NCI-H748 treated with DMSO at 0.1 percent for 48 hours (cell line): ENCODE measurements at places on chromosomes 6 and 20.

DNA sequence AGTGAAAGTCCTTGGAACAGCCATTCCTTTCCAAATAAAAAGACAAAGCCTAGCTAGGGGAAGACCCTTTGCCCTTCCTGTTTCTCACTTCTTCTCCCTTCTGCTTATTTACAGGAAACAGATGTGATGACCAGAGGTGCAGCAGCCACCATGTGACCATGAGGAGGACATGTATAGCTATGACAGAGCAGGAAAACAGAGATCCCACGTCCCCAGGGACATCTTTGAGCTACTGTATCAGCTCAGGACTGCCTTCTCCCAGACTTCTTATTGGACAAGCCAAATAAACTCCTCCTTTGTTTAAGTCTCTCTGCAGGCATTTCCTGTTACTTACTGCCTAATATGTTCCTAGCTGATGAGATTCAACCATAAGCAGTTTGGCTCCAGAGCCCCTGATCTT, 133.1 kb upstream of the MLN start:
- no peak for DNase-seq

GRCh38 chr6:99426451-99426757, 1.3 kb upstream of the PNISR start:
- DNase-seq: no peak

DNA sequence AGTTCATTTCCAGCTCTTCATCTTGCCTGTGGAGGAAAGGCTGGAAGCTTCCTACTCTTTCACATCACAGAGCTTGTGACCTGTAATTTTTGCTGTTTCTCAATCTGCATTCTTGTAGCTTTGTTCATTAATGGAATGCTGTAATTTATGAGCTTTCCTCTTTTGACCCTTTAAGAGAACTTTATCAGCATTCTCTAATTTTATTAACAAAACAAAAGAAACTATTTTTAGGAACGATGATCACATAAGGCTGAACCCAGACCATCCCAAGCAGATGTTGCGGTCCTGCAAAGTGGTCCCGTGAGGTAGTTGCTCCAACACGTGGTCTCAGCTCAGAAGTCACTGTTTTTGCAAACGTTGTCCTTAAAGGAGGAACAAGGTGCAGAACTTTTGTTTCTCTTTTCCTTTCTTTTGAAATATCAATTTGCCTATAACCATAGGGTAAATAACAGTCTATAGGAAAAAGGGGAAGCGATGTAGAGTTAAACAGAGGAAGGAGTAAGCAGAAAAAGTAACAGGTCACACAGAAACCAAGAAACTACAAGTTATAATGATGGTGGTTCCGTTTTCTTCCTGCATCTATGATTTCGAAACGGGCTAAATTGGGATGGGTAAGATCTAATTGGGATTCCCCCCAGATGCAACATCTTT, 121.3 kb upstream of the PHACTR1 start:
- no peak for DNase-seq

GRCh38 chr6:116974526-116975316, 97.7 kb downstream of the RFX6 start:
- DNase-seq: no peak

GRCh38 chr6:44234101-44235025, 11.0 kb downstream of the SLC29A1 start:
- no peak for DNase-seq

DNA sequence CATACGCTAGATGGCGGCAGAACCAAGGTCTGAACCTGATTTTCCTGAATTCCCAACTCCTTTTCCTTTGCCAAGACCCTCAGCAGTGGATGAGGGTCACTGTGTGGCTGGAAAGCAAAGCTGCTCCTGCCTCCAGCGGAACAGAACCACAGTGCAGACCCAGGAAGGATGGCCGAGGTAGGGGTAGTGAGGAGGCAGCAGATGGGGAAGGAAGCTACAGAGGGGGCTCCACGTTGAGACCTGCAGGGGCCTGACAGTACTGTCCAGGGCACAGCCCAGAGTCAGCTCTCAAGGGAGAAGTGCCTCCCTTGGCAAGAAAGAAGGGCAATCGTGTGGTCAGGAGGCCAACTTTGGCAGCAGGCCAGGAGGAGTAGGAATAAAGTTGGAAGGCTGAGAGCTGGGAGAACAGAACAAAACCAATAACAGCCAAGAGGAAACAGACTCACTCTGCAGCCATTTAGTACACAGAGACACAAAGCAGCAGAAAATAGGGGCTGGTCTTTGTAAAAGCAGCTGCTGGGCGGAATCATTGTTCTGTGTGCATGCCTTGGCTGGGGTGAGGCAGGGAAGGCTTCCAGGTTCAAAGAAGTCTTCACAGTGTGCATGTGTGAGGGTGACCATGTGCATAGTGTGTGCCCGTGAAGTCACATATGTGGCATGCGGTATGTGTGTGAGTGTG, 3.1 kb downstream of the GABRR2 start:
- DNase-seq: no peak

DNA sequence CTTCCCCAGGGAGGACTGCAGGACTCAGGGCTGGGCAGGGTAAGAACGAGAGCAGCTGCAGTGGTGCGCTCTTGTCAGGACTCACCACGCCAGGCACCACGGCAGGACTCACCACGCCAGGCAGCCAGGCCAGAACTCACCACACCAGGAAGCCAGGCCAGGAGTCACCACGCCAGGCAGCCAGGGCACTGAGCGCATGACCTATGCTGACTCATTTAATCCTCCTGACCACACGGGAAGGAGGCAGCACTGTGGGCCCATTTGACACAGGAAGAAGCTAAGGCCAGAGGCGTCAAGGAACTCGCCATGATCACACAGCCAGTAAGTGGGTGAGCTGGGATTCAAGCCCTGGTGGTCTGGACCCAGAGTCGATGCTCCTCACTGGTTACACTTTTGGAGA, 189.3 kb downstream of the PREX1 start:
- DNase-seq: no peak

GRCh38 chr6:121847806-121848522, 412.5 kb downstream of the GJA1 start:
- no peak for DNase-seq

GRCh38 chr20:59322081-59322480, 21.7 kb downstream of the EDN3 start:
- DNase-seq: no peak
